ENCODE measurements at places on chromosomes 16 and 17. TPM values are rescaled to one million over a fixed set of nuclear protein-coding genes. Genes with fewer than 3 reads are reported as not detected.

DNA sequence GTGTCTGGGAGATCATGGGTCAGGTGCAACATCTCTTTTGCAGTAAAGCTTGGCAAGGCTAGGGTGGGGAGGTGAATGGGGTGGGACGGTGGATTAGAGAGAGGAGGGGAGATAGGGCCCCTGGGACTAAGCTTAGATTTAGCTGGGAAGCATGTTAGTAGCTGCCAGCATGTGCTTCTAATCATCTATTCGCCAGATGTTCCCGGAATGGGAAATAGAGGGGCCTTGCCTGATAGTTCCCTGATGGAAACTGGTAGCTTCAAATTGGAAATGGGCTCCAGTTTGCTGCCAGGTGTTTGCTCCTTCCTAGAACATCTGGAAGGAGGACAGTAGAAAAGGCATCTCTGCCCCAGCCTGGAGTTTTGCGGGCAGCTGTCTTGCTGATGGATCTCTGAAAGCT lies 176.1 kb downstream of the CCDC182 start:
- no peak for DNase-seq

DNA sequence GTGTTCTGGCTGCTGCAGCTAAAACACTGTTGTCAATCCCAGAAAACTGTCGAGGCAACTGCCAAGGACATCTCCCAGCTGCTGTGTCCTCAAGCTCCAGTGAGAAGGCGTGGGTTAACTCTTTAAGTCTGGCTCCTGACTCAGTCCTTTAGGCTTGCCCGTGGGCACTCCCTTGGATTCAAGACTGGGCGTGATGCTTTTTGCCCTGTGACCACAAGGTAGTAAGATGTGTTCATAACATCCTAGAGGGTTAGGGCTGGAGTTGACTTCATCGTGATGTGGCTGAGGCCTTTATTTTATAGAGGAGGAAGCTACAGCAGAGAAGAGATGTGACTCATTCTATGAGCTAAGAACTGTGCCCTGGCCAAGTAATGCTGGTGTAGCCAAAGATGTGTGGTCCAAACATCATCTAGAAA lies 50.9 kb upstream of the TEKT3 start:
- DNase-seq: no peak

DNA sequence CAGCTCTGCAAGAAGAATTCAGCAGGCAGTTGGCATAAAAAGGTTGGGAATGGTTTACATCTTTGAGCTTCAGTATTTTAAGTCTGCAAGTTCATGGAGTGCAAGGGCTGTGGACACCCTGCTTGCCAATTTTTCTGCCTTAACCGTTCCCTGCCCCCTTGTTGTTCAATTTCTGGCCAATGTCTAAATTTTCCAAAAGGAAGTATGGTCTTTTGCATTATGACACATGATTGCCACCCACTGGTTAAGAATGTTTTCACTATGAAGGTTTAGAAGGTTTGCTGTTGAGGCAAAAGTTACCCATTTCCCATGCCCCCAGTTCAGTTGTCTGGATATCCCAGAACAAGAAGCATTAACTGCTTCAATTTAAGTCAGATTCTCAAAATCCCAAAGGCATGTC lies 441.9 kb downstream of the CDH13 start:
- no peak for DNase-seq

DNA sequence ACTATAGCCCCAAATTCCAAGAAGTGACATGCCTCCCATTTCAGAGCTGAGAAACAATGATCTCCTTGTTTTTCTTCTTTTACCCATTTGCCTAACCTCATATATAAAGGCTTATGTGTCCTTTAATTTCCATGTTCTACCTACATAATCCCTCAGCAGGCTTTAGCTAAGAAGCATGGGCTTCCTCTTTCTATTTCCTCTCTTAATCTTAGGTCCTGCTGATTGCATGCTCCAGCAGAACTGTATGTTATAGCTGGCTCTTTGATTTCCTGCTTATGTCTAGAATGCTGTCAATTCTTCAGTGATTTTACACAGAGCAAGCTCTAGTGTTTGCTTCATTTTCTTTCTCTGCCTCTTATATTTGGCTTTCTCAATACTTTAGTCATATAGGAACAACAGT lies 151.7 kb upstream of the COX10 start:
- DNase-seq: no peak

Gene PPL
- total RNA-seq: 26.5 TPM

Gene CES4A
- total RNA-seq: 2.3 TPM

Data from kidney epithelial cell (primary cell).